SJSA1 (cell line): ENCODE measurements at places on chromosomes 5 and 9. TPM values are rescaled to one million over a fixed set of nuclear protein-coding genes. Genes with fewer than 3 reads are reported as not detected.

Gene PCDHGA11
- 0.22 and 0.32 TPM in 2 replicates for total RNA-seq

Gene PCDHGA1
- total RNA-seq: 2.2 and 3.1 TPM in 2 replicates

Gene MYOZ3
- 0.82 TPM in 1 of 2 replicates, not detected in the other for total RNA-seq

Gene SNAPC4
- 3.7 and 6.3 TPM in 2 replicates for total RNA-seq

Gene LCN10
- not detected in 2 replicates for total RNA-seq

Gene TMEM252
- not detected in 2 replicates for total RNA-seq

Gene SOX30
- 2.7 and 5.8 TPM in 2 replicates for total RNA-seq

Gene SUSD1
- 24.2 and 32.8 TPM in 2 replicates for total RNA-seq

Gene LRRTM2
- total RNA-seq: 0.21 TPM in 1 of 2 replicates, not detected in the other

Gene LHX3
- total RNA-seq: not detected in 2 replicates

Gene SPINK4
- total RNA-seq: not detected in 2 replicates

Gene PLCXD3
- total RNA-seq: not detected in 2 replicates

Gene PCDHA13
- not detected in 2 replicates for total RNA-seq

Gene DOCK8
- not detected in 2 replicates for total RNA-seq

Gene APBA1
- 4.5 and 11.0 TPM in 2 replicates for total RNA-seq

Gene AIF1L
- total RNA-seq: 0.19 and 0.61 TPM in 2 replicates

Gene PRSS3
- total RNA-seq: not detected in 2 replicates

Gene PCDHGB7
- 1.8 and 2.6 TPM in 2 replicates for total RNA-seq

Gene PRR16
- total RNA-seq: 10.3 and 16.0 TPM in 2 replicates

Gene ANKRD34B
- total RNA-seq: not detected in 2 replicates

Gene LCN9
- total RNA-seq: not detected in 2 replicates

Gene C7
- total RNA-seq: not detected in 2 replicates

Gene FOXD4L6
- total RNA-seq: not detected in 2 replicates

Gene C9orf152
- not detected in 2 replicates for total RNA-seq

Gene SLC45A2
- not detected in 2 replicates for total RNA-seq

Gene HTR4
- not detected in 2 replicates for total RNA-seq

Gene INSL6
- not detected in 2 replicates for total RNA-seq

Gene IFNA6
- not detected in 2 replicates for total RNA-seq

Gene SLC22A4
- total RNA-seq: 3.8 and 4.4 TPM in 2 replicates

Gene SHISAL2B
- not detected in 2 replicates for total RNA-seq

Gene ISL1
- 0.71 TPM in 1 of 2 replicates, not detected in the other for total RNA-seq

Gene TLR4
- 19.5 and 27.3 TPM in 2 replicates for total RNA-seq

Gene KCNN2
- 0.61 TPM in 1 of 2 replicates, not detected in the other for total RNA-seq

Gene NIPSNAP3A
- 65.2 and 79.8 TPM in 2 replicates for total RNA-seq

Gene CD14
- 7.6 and 10.3 TPM in 2 replicates for total RNA-seq

Gene KCNV2
- total RNA-seq: not detected in 2 replicates

Gene QRFP
- total RNA-seq: not detected in 2 replicates

Gene MRPS30
- 76.8 and 99.0 TPM in 2 replicates for total RNA-seq

Gene GFI1B
- 0.05 TPM in 1 of 2 replicates, not detected in the other for total RNA-seq

Gene PLAC8L1
- not detected in 2 replicates for total RNA-seq

Gene PCDH1
- total RNA-seq: 0.53 TPM in 1 of 2 replicates, not detected in the other

Gene CPEB4
- total RNA-seq: 23.4 and 27.1 TPM in 2 replicates

Gene HDHD3
- total RNA-seq: 1.5 and 5.8 TPM in 2 replicates

Gene SPATA31A3
- total RNA-seq: not detected in 2 replicates

Gene PCDHB13
- 1.3 and 1.7 TPM in 2 replicates for total RNA-seq

Gene GRM6
- not detected in 2 replicates for total RNA-seq

Gene TAF11L10
- not detected in 2 replicates for total RNA-seq

Gene WNT8A
- not detected in 2 replicates for total RNA-seq

Gene LRRC19
- not detected in 2 replicates for total RNA-seq

Gene RBM27
- total RNA-seq: 15.9 and 30.3 TPM in 2 replicates

Gene NME5
- total RNA-seq: not detected in 2 replicates

Gene ADAMTS12
- total RNA-seq: 3.9 and 9.1 TPM in 2 replicates

Gene ITGA1
- 27.4 and 27.5 TPM in 2 replicates for total RNA-seq

Gene OR1J2
- not detected in 2 replicates for total RNA-seq

Gene CCL27
- total RNA-seq: not detected in 2 replicates

Gene TYRP1
- total RNA-seq: 0.03 and 2.5 TPM in 2 replicates

Gene AGXT2
- total RNA-seq: not detected in 2 replicates

Gene IL6ST
- 192 and 196 TPM in 2 replicates for total RNA-seq

Gene CNTNAP3
- 0.13 TPM in 1 of 2 replicates, not detected in the other for total RNA-seq
